HuH-7.5 (cell line): ENCODE measurements at places on chromosomes 4 and X.
A peak's percentile ranks its signal among the peaks of the same experiment; 100 is the strongest.

DNA sequence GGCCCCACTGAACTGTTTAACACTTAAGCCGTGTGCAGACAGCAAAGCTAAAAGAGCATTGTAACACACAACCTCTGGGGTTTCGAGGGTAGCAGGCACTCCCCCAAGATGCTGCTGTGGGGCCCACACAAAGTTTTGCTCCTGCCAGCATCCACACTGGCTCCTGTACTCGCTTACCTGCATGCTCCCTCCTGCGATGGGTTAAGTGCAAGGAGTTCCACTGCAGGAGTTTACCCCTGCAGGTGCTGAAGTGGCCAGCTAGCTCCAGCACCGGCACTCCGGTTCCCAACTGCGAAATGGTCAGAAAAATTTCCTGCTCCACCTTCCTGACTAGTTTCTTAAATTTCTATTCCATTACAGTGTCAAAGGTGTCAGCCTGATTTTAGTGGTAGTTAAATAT lies 443.5 kb downstream of the PCDH10 start:
- DNase-seq: no peak

GRCh38 chr4:189364032-189364449 lies 576.6 kb upstream of the FRG1 start:
- DNase-seq: no peak

DNA sequence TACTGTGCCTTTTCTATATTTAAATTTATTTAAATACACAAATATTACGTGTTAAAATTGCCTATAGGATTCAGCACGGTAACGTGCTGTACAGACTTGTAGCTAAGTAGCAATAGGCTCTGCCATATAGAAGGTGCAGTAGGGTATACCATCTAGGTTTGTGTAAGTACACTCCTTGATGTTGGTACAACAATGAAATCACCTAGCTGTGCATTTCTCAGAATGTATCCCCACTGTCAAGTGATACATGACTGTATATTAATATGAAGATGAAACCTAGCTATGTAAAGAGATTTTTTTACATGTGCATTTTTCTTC lies 431.2 kb downstream of the KCTD8 start:
- DNase-seq: no peak

DNA sequence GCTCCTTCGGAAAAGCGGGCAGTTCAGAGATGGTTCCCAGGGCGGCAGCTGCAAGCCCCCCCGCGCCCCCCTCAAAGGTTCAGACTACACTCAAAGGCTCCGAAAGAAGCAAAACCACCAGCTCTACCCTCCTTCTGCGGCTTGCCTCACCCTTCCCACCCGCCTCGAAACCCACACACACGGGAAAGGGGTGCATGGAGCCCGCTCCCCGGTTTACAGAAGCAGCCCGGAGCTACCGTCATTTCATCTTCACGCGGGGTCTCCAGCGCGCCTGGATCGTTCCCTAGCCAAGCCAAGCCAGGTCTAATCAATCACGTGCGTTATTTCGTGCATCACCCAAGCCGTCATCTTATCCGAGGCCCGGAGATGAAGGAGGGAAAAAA lies 1.2 kb downstream of the NLGN4X start:
- no peak for DNase-seq

- DNase-seq: no peak
These were observed 62.9 kb upstream of the FMR1 start for GRCh38 chrX:147848543-147849443.

DNA sequence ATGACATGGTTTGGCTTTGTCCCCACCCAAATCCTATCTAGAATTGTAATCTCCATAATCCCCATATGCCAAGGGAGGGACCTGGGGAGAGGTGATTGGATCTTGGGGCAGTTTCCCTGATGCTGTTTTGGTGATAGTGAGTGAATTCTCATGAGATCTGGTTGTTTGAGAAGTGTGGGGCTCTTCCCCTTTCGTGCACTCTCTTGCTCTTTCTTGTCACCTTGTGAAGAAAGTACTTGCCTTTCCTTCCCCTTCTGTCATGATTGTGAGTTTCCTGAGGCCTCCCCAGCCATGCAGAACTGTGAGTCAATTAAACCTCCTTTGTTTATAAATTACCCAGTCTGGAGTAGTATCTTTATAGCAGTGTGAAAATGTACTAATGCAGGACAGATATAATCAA lies 36.4 kb upstream of the FREM3 start:
- DNase-seq: no peak

DNA sequence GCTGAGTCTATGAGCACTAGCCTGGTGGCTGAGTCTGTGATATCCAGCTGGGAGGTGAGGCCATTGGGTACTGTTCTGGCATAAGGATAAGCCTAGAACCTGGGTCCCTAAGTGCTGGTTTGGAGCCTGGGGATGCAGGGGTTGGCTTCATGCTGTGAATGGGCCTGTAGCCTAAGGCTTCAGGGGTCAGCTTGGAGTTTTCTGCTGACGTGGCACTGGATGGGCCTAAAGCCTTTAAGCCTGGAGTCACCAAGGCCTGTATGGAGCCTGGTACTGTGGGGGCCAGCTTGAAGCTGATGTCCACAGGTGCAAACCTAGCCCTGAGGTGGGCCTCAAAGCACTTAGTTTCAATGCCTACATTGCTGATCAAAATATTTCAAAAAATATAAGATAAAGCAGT lies 979.6 kb upstream of the POU3F4 start:
- no peak for DNase-seq

GRCh38 chrX:118706681-118707080 lies 20.7 kb upstream of the IL13RA1 start:
- DNase-seq: no peak

GRCh38 chr4:148090029-148090428 lies 352.2 kb downstream of the NR3C2 start:
- DNase-seq: no peak

GRCh38 chr4:184310171-184310567 lies 92.5 kb upstream of the ENPP6 start:
- DNase-seq: no peak

DNA sequence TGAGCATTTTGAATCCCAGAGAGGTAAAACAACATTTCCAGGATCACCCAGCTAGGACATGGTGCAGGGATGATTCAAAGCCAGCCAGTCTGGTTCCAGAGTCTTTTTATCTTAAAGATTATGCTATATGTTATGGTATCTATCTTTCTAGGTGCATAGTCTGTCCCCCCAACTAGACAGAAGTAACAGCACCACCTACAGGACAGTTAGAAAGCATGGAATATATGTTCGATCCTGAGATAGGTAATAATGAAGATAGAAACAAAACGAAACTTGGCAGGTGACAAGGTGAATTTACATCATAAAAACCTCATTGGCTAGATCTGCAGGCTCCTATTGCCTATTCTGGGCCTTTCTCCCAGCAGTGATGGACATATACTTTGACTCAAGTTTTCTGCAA lies 723.2 kb downstream of the SMARCA1 start:
- DNase-seq: peak; percentile 5

DNA sequence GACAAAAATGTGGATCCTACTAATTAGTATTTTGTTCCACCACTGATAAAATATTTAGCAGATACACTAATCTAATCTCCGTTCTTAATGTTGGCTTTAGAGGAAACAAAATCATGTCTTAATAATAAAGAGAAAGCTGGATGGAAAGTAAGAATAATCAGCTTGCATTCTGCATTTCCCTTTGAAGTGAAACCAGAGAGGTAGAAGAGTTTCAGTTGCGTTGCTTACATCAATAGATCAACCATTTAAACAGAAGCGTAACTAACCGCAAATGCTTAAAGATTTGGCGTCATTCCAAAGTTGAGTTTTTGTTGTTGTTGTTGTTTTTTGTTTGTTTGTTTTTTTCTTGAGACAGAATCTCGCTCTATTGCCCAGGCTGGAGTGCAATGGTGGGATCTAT lies 168.9 kb downstream of the TRIML1 start:
- no peak for DNase-seq

DNA sequence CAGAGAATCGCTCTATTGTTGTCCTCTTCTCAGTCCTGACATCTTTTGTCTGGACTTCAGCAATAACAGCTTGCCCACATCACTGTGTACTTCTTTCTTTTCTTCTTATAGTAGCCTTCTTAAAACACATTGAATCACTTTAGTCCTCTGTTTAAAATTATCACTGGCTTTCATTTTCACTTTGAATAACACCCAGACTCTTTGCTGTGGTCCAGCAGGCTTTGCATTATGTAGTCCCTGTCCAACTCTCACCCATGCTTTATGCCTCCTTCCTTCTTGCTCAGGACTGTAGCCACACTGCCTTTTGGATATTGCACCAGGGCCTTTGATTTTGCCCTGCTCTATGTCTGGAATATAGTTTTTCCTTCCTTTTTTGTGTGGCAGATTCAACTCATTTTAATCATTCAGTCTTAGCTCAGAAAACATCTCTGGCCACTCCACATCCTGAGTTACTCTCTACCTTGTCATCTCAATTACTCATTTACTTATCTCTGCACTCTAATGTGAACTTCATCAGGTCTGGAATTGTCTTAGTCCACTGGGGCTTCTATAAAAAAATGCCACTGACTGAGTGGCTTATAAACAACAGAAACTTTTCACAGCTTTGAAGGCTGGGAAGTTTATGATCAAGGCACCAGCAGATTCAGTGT lies 168.2 kb downstream of the C4orf33 start:
- no peak for DNase-seq

GRCh38 chrX:10739426-10739825 lies 119.0 kb upstream of the MID1 start:
- no peak for DNase-seq

DNA sequence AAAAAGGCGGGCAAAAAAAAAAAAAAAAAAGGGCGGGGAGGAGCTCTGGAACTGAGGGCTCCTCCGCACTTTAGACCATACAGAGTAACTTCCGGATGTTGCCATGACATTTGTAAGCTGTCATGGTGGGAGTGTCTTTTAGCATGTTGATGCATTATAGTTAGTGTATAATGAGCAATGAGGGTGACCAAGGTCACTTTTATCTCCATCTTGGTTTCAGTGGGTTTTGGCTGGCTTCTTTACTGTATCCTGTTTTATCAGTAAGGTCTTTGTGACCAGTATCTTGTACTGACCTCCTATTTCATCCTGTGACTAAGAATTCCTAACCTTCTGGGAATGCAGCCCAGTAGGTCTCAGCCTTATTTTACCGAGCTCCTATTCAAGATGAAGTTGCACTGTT lies 193.4 kb downstream of the UGT8 start:
- no peak for DNase-seq

- DNase-seq: no peak
These were observed 145.6 kb downstream of the INPP4B start for GRCh38 chr4:142700531-142700930.

GRCh38 chr4:85744950-85745349 lies 270.0 kb downstream of the ARHGAP24 start:
- no peak for DNase-seq

GRCh38 chrX:431056-431455 lies 44.3 kb upstream of the PPP2R3B start:
- no peak for DNase-seq

DNA sequence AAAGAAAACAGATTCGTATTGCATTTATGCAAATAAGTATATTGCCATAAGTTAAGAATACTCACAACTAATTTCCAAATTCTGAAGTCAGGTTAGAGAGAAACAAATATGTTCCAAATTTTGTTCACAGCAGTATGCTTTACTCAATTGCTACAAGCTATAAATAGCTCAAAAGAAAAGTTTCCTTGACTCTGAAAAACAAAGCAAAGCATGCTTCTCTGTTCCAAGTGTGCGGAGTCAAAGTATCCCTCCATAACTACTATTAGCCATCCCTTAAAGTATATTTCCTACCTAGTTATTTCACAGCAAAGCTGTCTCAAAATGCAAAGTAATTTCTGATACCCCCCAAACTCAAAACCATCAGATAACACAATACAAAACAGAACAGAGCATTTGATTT lies 47.3 kb downstream of the MGST2 start:
- no peak for DNase-seq

DNA sequence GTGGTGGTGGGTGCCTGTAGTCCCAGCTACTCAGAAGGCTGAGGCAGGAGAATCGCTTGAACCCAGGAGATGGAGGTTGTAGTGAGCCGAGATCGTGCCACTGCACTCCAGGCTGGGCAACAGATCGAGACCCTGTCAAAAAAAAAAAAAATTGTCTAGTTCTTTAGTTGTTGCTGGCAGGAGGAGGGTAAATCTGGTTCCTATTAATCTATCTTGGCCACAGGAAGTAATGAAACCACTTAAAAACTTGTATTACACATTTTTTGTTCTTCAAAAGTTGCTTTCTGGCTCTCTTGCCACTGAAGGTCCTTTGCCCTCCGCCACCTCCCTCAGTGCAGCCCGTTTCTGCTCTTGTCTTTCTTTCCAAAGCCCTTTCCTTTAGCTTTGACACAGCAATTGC lies 102.9 kb upstream of the ARSJ start:
- DNase-seq: no peak

DNA sequence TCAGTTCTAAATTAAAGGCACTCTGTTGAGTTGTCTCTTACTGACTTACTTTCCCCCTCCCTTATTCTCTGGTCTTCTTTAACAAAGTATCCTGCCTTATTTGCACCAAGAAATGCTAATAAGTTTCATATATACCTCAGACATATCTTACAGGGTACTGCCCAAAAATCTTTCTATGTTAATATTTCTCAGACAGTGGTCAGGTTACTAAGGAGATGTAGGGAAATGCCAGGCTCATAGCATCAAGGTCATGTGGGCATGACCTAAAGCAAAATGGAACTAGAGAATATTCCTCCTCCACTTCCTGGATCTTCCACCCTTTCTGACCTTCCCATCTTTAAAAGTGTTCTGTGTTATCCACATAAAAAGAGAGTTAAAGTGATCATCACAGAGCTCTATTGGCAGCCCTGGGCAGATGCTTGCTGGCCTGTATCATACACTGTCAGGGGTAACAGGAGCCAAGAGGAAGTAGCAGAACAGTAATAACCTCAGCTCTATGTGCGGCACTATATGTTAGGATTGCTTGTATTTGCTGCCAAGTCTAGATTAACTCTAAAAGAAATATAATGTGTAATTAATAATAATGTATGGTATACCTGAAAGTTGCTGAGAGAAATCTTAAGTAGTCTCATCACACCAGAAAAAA lies 74.3 kb downstream of the IQCM start:
- no peak for DNase-seq

DNA sequence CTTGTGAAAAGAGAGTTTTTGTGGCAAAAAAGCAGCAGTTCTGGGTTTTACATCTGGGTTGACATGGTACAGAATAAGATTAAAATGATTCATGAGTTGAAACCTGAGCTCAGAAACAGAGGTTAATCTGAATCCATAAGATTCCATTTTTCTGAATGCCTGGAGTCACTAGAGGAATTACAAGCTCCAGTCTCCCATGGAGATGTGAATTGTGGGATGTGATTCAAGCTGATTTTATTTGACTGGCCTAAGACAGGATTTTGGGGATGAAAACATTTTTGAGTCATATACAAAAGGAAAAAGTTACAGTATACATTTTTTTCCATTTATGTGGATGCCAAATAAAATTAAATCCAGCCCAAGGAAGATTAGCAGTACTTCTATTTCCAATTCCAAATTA lies 161.1 kb downstream of the RBM46 start:
- DNase-seq: no peak
